WTC11 (cell line): ENCODE measurements at places on chromosomes 12 and 14. TPM values are rescaled to one million over a fixed set of nuclear protein-coding genes. Genes with fewer than 3 reads are reported as not detected.

GRCh38 chr12:39905152-39905551 lies 200.7 kb downstream of the SLC2A13 start:
- no peak for DNase-seq

DNA sequence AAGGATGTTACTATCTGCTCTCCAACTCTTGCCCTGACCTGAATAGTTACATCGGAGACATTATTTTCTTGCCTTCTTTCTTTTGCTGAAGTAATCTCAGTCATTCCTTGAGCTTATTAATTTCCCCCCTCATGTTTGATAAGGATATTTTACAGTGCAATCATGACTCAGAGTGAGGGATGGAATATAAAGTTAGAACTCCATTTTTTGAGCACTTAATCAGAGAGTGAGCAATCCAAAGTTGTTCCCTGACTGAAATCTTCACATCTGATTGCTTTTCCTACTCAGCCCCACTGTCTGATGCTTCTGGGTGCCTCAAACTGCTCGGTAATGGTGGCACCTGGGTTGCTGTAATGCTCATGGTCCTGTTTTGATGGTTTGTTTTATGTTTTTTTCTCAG lies 142.7 kb upstream of the SEL1L start:
- DNase-seq = no peak

DNA sequence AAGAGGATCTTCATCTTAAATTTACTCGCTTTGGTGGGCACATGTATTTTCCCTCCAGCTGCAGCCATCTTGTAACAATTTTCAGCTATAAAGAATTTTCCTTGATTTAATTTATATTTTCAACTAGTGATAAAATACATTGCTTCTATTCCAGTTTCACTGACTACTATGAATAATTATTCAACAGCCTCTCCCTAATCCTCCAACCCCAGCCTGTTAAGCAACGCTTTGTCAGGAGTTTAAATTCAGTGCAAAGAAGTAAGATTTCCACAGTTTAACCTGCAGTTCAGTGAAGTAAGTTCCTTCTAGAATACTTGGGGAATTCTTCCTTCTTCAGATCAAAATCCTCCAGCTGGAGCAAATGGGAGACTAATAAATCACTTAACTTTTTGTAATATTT lies 180.2 kb downstream of the MSRB3 start:
- no peak for DNase-seq

- peak; percentile 36 for DNase-seq
These were observed 3.7 kb upstream of the NECAP1 start for GRCh38 chr12:8078398-8078797.

DNA sequence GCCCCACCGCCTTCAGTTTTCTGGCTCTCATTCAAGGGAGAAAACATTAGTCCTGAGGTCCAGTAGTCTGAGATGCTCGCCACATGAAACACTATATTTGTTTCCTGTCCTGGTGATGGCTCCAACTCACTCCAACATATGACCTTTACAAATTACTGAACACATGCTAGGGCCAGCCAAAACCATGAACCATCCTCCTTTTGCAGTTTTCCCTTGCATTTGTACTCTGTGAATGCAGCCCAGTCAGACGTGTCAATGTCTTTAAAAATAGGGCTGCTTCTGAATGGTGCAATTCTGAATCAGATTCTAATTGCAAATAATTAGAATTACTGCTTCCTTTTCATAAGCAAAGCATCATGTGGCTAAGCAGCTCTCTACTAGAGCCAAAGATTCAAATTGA lies 36.0 kb downstream of the ADAMTS20 start:
- no peak for DNase-seq

- peak; percentile 47 for DNase-seq
These were observed 441 bp downstream of the PDE3A start for GRCh38 chr12:20368651-20369304.

DNA sequence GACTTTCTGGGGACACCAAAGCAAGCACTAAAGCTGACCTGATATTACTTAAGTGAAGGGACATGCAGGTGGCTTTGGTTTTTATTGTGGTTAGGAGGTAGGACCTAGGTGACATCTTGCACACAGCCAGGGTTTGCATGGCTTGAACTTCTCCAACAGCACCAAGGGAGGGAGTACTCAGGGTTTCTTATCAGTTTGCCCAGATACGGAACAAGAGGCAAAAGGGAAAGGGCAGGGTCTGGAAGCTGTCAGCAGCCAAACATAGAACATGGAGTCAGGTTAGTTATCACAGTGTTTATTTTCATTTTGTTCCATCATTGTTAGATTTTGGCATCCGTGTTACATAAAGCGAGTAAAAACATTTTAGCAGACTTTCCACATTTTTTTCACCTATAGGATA lies 186.3 kb upstream of the CLEC14A start:
- no peak for DNase-seq

GRCh38 chr12:118126119-118126757 lies 9.7 kb upstream of the PEBP1 start:
- no peak for DNase-seq

GRCh38 chr12:57153415-57153997 lies 6.1 kb upstream of the LRP1-AS start:
- no peak for DNase-seq

- DNase-seq = peak; percentile 41
These were observed 643 bp upstream of the TAMALIN start for GRCh38 chr12:52005903-52006703.

The TAS2R19 gene
- total RNA-seq = 1.0 to 1.4 TPM (median 1.1 TPM) in 3 replicates

The OTX2 gene
- 30.1 to 34.4 TPM (median 32.5 TPM) in 3 replicates for total RNA-seq

The CIDEB gene
- total RNA-seq = 4.7 to 6.1 TPM (median 5.6 TPM) in 3 replicates

The REP15 gene
- total RNA-seq = 0.26 TPM in 1 of 3 replicates, not detected in the others

The NAV3 gene
- total RNA-seq = 0.96 to 3.3 TPM (median 1.9 TPM) in 3 replicates
